ENCODE measurements at places on chromosomes 7 and 10. TPM values are rescaled to one million over a fixed set of nuclear protein-coding genes. Genes with fewer than 3 reads are reported as not detected.
A peak's percentile ranks its signal among the peaks of the same experiment; 100 is the strongest.

DNA sequence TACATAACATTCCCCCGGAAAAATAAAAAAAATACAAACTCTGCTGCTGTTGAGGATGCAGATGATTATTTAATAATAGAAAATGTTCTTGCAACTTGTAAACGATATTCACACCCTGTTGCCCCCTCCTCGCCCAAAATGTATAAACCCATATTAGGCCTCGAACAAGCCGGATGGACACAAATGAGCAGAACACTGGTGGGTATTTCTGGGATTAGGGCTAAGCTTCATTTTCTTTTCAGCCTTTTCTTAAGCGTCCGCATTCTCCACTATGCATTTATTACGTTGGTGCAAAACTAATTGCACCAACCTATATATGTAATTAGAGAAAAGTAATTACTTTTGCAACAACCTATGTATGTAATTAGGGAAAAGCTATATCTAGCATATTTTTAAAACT is 349 bp upstream of the GNG11 start:
- no peak for DNase-seq
- no peaks in the 10 kb centered on the region for H3K4me1 ChIP-seq
- no peaks in the 10 kb centered on the region for H3K36me3 ChIP-seq
- peak overlapping the region; percentile 87 for H3K27ac ChIP-seq

- no peaks in the 10 kb centered on the region for H3K36me3 ChIP-seq
- no peak overlapping the region for H3K27ac ChIP-seq
- no peaks in the 10 kb centered on the region for H3K4me1 ChIP-seq
Observed at GRCh38 chr10:90849956-90850749, 7.7 kb downstream of the HTR7 start.

GRCh38 chr10:30528429-30528786 is 94.4 kb downstream of the MAP3K8 start:
- peak overlapping the region; percentile 68 for H3K27ac ChIP-seq
- H3K27me3 ChIP-seq: no peaks in the 10 kb centered on the region
- H3K4me1 ChIP-seq: peaks cover 12% of the 10 kb centered on the region
- DNase-seq: no peak
- H3K4me3 ChIP-seq: no peak overlapping the region

The SLC26A5 gene
- total RNA-seq: 6.0 TPM

- H3K27ac ChIP-seq: peak overlapping the region; percentile 87
- H3K4me3 ChIP-seq: peak overlapping the region; percentile 54
- no peaks in the 10 kb centered on the region for H3K36me3 ChIP-seq
- H3K27me3 ChIP-seq: peaks cover 9% of the 10 kb centered on the region
Observed at GRCh38 chr10:51075873-51076229, 1.6 kb downstream of the PRKG1 start.

DNA sequence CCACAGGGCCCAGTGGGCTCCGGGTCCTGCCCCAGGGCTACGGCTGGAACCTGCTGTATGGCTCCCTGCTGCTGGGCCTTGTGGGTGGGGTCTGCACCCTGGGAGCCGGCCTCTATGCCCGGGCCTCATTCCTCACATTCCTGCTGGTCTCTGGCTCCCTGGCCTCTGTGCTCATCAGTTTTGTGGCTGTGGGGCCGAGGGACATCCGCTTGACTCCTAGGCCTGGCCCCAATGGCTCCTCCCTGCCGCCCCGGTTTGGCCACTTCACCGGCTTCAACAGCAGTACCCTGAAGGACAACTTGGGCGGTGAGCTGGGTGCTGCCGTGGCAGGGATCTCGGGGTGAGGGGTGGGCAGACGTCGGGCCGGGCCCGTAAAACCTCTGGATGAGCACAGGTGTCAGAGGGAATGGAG is 4.4 kb downstream of the SLC12A9 start:
- H3K27ac ChIP-seq: no peak overlapping the region
- no peaks in the 10 kb centered on the region for H3K27me3 ChIP-seq
- DNase-seq: no peak
- H3K4me3 ChIP-seq: no peak overlapping the region
- no peaks in the 10 kb centered on the region for H3K36me3 ChIP-seq
- H3K4me1 ChIP-seq: peaks cover 10% of the 10 kb centered on the region

DNA sequence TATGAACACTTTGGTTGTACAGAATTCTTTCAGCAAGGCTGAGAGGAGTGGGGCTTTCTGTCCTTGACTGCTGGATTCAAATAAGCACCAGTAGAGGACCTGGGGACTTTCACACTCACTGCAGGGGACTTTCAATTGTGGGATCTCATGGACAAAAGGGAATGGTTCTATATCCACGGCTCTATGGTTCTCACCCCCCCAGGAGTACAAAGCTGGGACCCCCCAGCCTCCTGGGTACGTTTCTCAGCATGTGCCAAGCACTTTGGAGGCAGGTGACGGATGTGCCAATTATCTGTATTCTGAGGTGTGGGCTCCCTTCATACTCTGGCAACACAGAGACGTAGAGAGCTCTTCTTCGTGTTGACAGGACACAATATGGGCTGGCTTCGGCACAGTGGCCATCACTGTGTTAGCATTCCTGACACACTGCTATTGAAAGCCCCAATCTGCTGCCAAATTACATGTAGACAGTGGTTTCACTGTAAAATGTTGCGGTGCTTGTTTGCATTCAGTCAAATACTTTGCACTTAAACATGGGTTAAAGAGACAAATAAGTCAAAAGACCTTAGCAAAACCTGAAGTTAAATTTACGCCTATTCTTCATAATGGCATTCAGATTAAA is 92.7 kb upstream of the SAMD8 start:
- no peak for DNase-seq
- no peak overlapping the region for H3K4me3 ChIP-seq
- peaks cover 15% of the 10 kb centered on the region for H3K36me3 ChIP-seq

DNA sequence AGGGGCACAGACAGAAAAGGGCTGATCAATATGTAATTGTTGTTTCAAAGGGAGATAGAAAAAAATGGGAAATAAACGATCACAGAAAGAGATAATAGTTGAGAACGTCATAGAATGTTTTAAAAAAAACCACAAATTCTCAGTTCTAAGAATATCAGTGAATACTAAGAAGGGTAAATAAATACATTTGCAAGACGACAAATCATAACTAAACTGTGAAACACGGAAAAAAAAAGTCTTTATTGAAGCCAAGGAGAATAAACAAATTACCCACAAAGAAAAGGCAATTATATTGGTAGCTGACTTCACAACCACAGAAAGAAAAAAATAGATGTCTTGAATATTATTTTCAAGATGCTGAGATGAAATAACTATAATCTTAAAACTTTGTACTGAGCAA is 305.2 kb upstream of the STEAP1 start:
- no peaks in the 10 kb centered on the region for H3K4me1 ChIP-seq
- H3K4me3 ChIP-seq: no peak overlapping the region
- H3K27me3 ChIP-seq: no peaks in the 10 kb centered on the region
- no peak overlapping the region for H3K27ac ChIP-seq
- DNase-seq: no peak
- H3K36me3 ChIP-seq: no peaks in the 10 kb centered on the region

GRCh38 chr7:7681191-7681935 is 37.0 kb downstream of the RPA3 start:
- no peaks in the 10 kb centered on the region for H3K4me1 ChIP-seq
- H3K36me3 ChIP-seq: no peaks in the 10 kb centered on the region
- peak; percentile 36 for DNase-seq
- H3K27me3 ChIP-seq: no peaks in the 10 kb centered on the region

The DLX6 gene
- total RNA-seq: not detected

- no peaks in the 10 kb centered on the region for H3K36me3 ChIP-seq
- H3K4me3 ChIP-seq: no peak overlapping the region
- no peaks in the 10 kb centered on the region for H3K4me1 ChIP-seq
- DNase-seq: no peak
- no peak overlapping the region for H3K27ac ChIP-seq
Observed at GRCh38 chr7:159247910-159248309, 103.2 kb upstream of the VIPR2 start.

The RET gene
- total RNA-seq: 1.6 TPM

DNA sequence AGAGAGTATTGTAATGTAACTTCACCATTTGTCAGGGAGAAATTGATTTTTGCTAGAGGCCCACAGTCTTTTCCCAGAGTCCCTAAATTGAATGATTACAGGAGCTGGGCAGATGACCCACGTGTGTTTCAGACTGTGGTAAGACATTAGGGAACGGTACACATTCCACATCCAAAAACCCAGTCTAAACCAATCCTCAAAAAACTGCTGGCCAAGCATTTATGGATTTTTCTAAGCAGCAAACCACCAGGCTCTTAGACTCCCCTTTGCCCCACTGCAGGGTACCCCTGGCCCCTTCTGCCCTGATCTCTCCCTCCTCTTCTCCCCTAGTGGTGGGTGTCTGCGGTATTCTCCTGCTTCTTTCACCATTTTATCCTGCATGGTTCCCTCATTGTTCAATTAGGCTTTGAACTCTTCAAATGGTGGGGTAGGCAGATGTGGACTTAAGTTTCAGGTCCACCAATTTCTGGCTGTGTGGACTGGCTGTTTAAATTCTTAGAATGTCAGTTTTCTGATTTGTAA is 135.5 kb upstream of the SORCS3 start:
- no peak for DNase-seq
- no peak overlapping the region for H3K27ac ChIP-seq
- no peaks in the 10 kb centered on the region for H3K4me1 ChIP-seq
- no peaks in the 10 kb centered on the region for H3K27me3 ChIP-seq

DNA sequence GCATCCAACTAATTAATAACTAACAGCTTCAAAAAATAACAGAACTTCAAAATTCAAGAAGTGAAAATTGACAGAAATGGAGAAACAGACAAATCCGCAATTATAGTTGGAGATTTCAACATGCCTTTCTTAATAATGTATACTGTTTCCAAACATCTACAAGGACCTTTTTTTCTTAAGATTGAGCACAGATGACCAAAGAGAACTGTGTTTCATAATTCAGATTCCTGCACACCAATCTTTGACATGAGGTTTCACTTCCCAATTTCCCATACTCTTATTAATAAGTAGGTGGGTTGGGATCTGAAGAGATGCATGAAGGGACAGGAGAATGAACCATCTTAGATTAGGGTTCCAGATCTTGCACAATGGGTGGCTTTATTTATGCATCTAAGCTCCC is 24.9 kb upstream of the GIMAP7 start:
- no peak overlapping the region for H3K27ac ChIP-seq
- no peak overlapping the region for H3K4me3 ChIP-seq
- no peak for DNase-seq
- no peaks in the 10 kb centered on the region for H3K36me3 ChIP-seq
- no peaks in the 10 kb centered on the region for H3K27me3 ChIP-seq

The NUTM2E gene
- not detected for total RNA-seq

- H3K4me1 ChIP-seq: peaks cover 12% of the 10 kb centered on the region
- no peaks in the 10 kb centered on the region for H3K36me3 ChIP-seq
- H3K27ac ChIP-seq: no peak overlapping the region
- no peak overlapping the region for H3K4me3 ChIP-seq
Observed at GRCh38 chr7:100093498-100093897, 4.7 kb downstream of the COPS6 start.

The NUTM2A gene
- 3.0 TPM for total RNA-seq

The CHAT gene
- not detected for total RNA-seq

- no peaks in the 10 kb centered on the region for H3K27me3 ChIP-seq
- no peaks in the 10 kb centered on the region for H3K36me3 ChIP-seq
- DNase-seq: no peak
- H3K4me1 ChIP-seq: no peaks in the 10 kb centered on the region
- no peak overlapping the region for H3K4me3 ChIP-seq
Observed at GRCh38 chr10:73653701-73654100, 2.1 kb downstream of the SYNPO2L start.

DNA sequence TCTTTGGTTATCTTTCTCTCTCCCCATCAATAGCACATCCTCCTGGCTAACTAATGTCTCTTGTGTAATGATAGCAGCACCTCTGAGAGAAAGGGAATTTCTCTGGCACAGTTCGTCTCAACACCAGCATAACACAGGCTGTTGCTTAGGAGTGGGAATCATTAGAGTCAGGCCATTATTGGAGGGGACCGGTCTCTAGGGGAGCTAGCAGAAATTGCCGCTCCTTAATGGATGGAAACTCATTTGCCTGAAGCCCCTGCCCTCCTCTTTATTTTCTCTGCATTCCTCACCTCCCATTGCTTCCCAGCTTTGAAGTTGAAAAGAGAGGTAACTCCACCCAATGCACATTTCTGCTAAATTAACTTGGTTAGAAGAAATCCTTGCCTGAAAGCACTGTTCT is 11.9 kb downstream of the LRRC4 start:
- H3K4me3 ChIP-seq: no peak overlapping the region
- H3K27me3 ChIP-seq: no peaks in the 10 kb centered on the region
- no peaks in the 10 kb centered on the region for H3K4me1 ChIP-seq

DNA sequence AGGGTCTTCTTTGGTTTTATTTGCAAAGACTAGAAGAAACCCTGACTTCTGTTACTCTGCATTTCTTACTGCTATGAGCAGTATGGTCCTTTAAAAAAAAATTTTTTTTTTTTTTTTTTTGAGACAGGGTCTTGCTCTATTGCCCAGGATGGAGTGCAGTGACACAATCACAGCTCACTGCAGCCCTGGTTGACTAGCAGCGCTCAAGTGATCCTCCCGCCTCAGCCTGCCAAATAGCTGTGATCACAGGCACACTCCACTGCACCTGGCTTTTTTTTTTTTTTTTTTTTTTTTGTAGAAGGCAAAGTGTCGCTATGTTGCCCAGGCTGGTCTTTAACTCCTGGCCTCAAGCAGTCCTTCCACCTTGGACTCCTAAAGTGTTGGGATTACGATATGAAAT is 17.4 kb downstream of the CNNM2 start:
- DNase-seq: no peak
- H3K4me3 ChIP-seq: no peak overlapping the region
- H3K27ac ChIP-seq: no peak overlapping the region

- no peaks in the 10 kb centered on the region for H3K27me3 ChIP-seq
- no peak overlapping the region for H3K27ac ChIP-seq
- H3K36me3 ChIP-seq: no peaks in the 10 kb centered on the region
- no peak for DNase-seq
- no peaks in the 10 kb centered on the region for H3K4me1 ChIP-seq
Observed at GRCh38 chr10:129809841-129810240, 154.2 kb downstream of the EBF3 start.

The SHH gene
- total RNA-seq: 2.9 TPM

GRCh38 chr10:103812004-103812403 is 43.4 kb downstream of the SH3PXD2A start:
- DNase-seq: peak; percentile 83
- H3K27me3 ChIP-seq: no peaks in the 10 kb centered on the region
- H3K36me3 ChIP-seq: no peaks in the 10 kb centered on the region
- no peak overlapping the region for H3K4me3 ChIP-seq

GRCh38 chr7:9091282-9091681 is 657.9 kb downstream of the NXPH1 start:
- DNase-seq: no peak
- H3K27me3 ChIP-seq: no peaks in the 10 kb centered on the region
- no peaks in the 10 kb centered on the region for H3K4me1 ChIP-seq
- H3K36me3 ChIP-seq: no peaks in the 10 kb centered on the region

The GPR26 gene
- total RNA-seq: not detected

GRCh38 chr7:15723841-15724240 is 37.4 kb upstream of the MEOX2 start:
- H3K4me3 ChIP-seq: no peak overlapping the region

GRCh38 chr10:69240455-69240854 is 20.3 kb downstream of the HKDC1 start:
- H3K27me3 ChIP-seq: no peaks in the 10 kb centered on the region
- H3K36me3 ChIP-seq: no peaks in the 10 kb centered on the region
- no peak overlapping the region for H3K27ac ChIP-seq
- peaks cover 12% of the 10 kb centered on the region for H3K4me1 ChIP-seq
- no peak overlapping the region for H3K4me3 ChIP-seq

Measured in transverse colon (tissue), 4 donors.